ENCODE measurements at places on chromosomes 11 and 22.

- DNase-seq = no peak
These were observed 67.8 kb upstream of the CSNK2A3 start for GRCh38 chr11:11420899-11421285.

GRCh38 chr11:41309111-41309522, 150.3 kb downstream of the LRRC4C start:
- no peak for DNase-seq

DNA sequence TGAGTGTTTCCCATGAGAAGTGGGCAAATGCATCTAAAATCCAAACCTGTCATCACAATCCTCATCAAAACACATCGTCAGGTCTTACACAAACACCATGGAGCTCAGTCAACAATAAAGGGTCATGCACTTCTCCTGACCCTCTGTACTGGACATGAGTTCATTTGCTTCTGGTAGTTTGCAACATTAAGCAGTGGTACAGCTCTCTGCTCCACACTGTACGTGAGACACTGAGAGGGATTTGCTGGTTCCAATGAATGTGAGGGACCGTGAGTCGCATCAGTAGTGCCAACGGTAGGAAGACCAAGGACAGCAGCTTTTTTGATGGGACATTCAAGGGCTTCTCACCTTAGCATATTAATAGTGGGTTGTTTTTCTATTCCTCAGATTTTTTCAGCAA, 752.3 kb downstream of the OPCML start:
- DNase-seq = no peak

GRCh38 chr11:27290261-27291050, 72.6 kb downstream of the CCDC34 start:
- no peak for DNase-seq

DNA sequence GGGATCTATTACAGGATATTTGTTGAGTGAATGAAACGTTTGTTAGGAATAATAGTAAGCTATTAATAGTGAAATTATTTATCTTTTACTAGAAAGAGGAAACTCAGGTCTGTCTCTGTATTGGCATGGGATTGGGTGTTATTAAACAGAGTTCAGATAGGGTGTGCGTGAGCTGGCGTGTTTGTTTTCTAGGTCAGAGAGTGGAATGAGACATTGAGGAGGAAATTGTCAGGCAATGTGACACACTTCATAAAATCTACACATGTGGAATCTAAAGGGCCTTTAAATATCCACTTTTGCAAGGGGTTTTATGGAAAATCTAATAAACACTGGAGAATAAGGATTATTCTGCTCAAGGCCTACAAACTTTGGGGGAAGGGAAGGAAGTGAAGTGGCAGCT, 552.9 kb downstream of the NTM start:
- DNase-seq = no peak

- no peak for DNase-seq
These were observed 310.1 kb downstream of the CADM1 start for GRCh38 chr11:115193914-115194801.

All from stimulated activated CD8-positive, alpha-beta memory T cell treated with anti-CD3 and anti-CD28 coated beads, Interleukin-15, amount 100 ng/mL, for 4 hours (primary cell).